ENCODE measurements at places on chromosomes 11 and 22. TPM values are rescaled to one million over a fixed set of nuclear protein-coding genes. Genes with fewer than 3 reads are reported as not detected.

Gene GRK3
- 1.5 TPM for total RNA-seq

Gene CYB5R2
- total RNA-seq: 1.1 TPM

Gene PAK1
- total RNA-seq: 6.5 TPM

Gene NUDT8
- total RNA-seq: 12.3 TPM

Gene CALCB
- total RNA-seq: not detected

Gene DDX25
- total RNA-seq: not detected

Gene PKDREJ
- under 0.01 TPM for total RNA-seq

Gene OR10A2
- total RNA-seq: not detected

Gene MOV10L1
- 44.9 TPM for total RNA-seq

Gene UBQLNL
- total RNA-seq: 0.07 TPM

Gene MS4A2
- total RNA-seq: not detected

Gene CASP5
- 0.72 TPM for total RNA-seq

Gene PKP3
- 0.13 TPM for total RNA-seq

Gene DRICH1
- total RNA-seq: not detected

Gene VPREB1
- not detected for total RNA-seq

Gene HMOX1
- total RNA-seq: 96.1 TPM

Gene ST14
- total RNA-seq: not detected

Gene SLC22A8
- not detected for total RNA-seq

Gene KCNJ1
- total RNA-seq: under 0.01 TPM

Gene FAM181B
- total RNA-seq: under 0.01 TPM

Gene F2
- not detected for total RNA-seq
